SIG-M5 (cell line): ENCODE measurements at places on chromosomes 16 and 17.

- no peak for DNase-seq
Measured at GRCh38 chr17:78736526-78737079, 45.5 kb downstream of the CYTH1 start.

GRCh38 chr17:31593806-31594205 is 202.3 kb downstream of the RAB11FIP4 start:
- no peak for DNase-seq

DNA sequence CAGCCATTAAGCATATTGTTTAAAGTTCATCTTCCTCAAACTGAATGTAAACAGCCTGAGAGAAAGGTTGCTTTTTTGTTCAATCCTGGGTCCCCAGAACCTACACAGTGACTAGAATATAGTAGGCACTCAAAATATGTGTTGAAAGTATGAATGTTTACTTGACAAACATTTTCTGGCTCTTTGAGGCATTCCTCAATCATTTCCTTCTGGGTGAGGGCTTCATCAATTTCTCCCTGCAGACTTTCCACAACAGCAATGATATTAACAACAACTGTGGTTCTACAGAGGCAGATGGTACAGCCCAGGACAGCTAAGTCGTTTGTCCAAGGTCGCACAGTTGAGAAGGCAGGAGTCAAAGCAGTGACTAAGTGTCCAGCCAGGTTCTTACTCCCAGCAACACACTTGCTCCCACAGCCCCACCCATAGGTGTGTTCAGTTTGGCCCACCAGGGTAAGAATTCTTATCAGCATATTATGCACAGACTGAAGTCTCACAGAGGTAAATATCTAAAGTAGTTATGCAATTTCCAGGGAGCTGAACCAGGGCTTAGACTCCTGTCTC is 61.1 kb downstream of the HS3ST3B1 start:
- DNase-seq, result no peak

DNA sequence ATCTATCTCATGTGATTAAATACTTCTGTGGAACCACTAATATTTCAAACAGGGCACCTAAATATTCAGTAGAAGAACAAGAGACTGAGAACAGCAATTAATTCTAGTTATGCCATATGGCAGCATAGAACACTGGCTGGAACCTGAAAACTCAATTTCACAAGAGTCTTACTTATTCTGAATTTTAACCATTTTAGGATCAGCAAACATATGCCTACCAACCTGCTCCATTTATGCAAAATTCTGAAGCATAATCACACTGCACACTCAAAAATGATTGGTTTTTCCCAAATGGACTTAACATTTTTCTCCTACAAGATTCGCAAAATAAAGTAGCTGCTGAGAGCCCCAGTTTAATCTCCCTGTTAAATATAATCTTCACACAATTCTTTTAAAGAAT is 43.2 kb downstream of the SKAP1 start:
- DNase-seq, result no peak

- DNase-seq, result no peak
Measured at GRCh38 chr17:78997881-78998280, 11.7 kb downstream of the CANT1 start.

GRCh38 chr16:12089492-12090150 is 113.1 kb downstream of the SNX29 start:
- no peak for DNase-seq

GRCh38 chr17:39393736-39394135 is 7.7 kb downstream of the FBXL20 start:
- DNase-seq, result no peak

- no peak for DNase-seq
Measured at GRCh38 chr17:75820094-75821080, 23.8 kb downstream of the UNC13D start.

GRCh38 chr17:81193470-81194224 is 27.6 kb upstream of the AATK start:
- DNase-seq, result no peak

DNA sequence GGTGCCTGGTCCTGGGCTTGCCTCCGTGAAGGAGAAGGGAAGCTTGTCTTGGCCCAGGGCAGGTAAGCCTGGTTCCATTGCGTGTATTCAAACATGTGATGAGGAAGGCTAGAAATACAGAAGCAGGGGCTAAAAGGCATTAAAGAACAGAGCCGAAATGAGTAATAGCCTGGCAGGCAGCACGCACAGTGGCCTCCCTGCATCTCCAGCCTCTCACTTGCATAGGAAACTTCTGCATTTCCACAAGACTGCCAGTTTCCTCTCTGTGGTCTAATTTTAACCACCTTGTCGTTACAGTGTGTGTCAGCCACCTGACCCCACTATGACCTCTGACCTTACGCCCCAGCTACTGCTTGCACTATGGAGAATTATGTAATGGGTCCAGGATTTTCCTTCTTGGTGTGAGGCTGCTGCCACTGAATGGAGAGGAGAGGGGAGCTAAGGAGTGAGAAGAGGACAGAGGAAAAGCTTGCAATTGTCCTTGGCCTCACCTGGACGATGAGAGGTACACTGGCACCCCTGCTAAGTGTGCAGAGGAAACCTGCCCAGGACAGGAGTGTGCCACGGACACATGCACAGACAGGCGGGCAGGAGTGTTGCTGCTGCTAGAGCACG is 32.8 kb downstream of the HIC1 start:
- peak; percentile 85 for DNase-seq

GRCh38 chr16:3497771-3498170 is 2.5 kb upstream of the C16orf90 start:
- no peak for DNase-seq

GRCh38 chr17:17191346-17191792 is 14.8 kb downstream of the PLD6 start:
- no peak for DNase-seq

DNA sequence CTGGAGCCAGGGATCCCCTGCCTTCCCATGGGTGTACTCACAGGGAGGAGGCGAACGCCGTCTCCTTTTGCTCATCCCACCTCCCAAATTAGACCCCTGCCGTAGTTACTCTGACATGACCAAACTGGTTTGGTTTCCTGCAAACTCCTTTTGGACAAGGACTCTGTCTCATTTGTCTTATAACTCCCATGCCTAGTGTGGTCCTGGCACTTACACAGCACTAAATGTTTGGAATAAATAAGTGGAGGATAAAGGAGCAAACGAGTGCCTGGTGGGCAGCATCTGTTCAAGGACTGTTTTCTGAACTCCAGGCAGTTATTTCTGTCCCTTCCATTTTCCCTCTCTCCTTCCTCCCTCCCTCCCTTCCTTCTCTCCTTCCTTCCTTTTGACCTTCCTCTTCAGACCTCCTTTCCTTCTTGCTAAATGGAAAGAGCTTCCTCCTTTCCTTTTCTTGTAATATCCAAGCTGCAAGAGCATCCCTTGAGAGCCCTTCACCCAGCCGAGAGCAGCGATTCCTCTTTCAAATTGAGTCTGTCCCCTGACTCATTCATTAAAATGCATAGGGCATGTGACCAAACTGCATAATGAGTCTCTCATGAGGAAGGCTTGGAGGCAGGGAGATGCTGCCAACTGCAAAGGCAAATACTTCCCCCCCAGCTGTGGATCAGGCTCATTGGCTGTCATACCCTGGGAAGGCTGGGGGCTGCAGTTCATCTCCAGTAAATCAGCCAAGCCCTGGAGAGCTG is 36.8 kb downstream of the CHD9 start:
- no peak for DNase-seq

DNA sequence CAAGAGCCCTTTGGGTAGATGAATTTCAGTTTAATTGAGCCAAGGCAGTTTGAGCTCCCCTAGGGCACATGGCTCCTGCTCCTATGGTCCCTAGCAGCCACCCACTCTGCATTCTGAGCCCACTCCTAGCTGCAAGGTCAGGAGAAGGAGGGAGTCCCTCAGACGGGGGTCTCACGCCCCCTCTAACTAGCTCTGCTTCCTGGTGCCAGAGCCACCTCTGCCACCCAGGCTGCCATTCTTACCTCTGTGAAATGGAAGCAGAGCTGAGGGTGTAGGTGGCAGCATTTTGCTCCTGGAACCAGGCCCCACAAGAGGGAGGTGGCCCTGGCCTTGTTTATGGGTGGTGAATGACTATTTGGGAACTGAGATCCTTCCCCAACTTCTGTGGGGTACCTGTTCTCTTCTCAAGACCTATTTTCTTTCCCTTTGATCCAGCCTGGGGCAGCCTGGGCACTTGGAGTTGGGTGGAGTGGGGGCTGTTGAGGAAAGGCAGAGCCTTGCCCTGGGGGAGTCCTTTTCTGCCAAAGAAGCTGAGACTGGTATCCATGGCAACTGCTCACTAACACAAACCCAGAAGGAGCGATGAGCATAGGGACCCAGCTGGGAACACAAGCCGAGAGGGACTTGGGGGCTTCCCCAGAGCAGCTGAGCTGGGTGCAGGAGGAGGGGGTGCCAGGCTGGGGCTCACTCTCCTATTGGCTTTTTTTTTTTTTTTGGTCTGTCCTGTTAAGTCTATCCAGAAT is 4.8 kb downstream of the SPNS2 start:
- DNase-seq, result no peak

DNA sequence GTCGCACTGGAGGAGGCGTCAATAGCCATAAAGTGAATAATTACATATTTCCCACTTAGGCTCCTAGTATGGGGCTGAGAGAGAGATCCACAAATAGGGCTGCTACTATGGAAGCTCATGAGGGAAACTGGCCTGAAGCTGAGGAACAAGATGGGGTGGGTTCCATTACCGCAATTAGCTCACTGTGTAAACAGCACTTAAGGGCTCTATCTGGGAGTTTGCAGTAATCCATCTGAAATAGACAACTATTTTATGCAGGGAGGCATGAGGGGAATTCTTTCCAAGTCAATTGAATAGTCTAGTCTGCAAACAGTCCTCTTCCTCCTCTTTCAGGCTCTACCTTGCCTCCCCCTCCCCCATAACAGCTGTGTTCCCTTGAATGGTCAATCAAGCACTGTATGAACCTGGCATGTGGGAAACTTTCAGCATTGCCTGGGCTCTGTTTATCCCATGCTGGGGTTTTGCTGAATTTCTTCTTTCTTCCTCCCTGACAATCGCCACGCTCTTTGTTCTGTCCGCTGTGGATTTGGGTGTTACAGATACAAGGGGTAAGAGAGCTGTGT is 56.1 kb upstream of the MAF start:
- no peak for DNase-seq

GRCh38 chr16:63745456-63745855 is 1376.4 kb downstream of the CDH11 start:
- DNase-seq, result no peak

- DNase-seq, result no peak
Measured at GRCh38 chr17:12815642-12816141, 26.4 kb downstream of the ARHGAP44 start.

- DNase-seq, result peak; percentile 70
Measured at GRCh38 chr17:78186692-78187595, at the start of the genes AFMID and TK1. AFMID (plus strand) TSS chr17:78187362; CDS start chr17:78187371, 9 bp downstream. TK1 (minus strand) TSS chr17:78187052; CDS start chr17:78186994, 58 bp downstream.

GRCh38 chr16:67104061-67104460 is 5.7 kb upstream of the PHAF1 start:
- DNase-seq, result no peak

GRCh38 chr16:14148569-14148968 is 77.5 kb downstream of the MRTFB start:
- no peak for DNase-seq

- no peak for DNase-seq
Measured at GRCh38 chr17:3766779-3767178, 34.2 kb downstream of the ITGAE start.

DNA sequence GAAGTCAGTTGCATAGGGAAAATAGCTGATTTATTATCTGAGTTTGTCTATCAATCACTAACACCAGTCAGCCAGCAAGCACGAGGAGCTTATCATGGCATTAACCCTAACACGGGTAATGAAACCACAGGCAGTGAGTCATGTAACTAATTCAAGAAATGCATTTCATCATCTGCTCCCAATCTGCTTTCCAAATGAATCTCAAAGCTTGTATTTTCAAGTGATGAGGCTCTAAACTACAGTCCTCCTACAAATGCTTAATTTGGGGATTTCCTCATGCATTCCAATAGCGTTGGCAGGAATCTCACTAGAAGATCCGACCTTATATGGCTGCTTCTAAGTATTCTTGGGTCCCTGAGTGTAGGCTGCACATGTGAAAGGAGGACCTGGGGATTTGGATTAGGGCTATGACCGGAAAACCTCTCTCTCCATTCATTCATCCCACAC is 118.4 kb upstream of the HSBP1 start:
- DNase-seq, result no peak

- DNase-seq, result no peak
Measured at GRCh38 chr17:78132084-78132676, 1.6 kb downstream of the TMC8 start.

DNA sequence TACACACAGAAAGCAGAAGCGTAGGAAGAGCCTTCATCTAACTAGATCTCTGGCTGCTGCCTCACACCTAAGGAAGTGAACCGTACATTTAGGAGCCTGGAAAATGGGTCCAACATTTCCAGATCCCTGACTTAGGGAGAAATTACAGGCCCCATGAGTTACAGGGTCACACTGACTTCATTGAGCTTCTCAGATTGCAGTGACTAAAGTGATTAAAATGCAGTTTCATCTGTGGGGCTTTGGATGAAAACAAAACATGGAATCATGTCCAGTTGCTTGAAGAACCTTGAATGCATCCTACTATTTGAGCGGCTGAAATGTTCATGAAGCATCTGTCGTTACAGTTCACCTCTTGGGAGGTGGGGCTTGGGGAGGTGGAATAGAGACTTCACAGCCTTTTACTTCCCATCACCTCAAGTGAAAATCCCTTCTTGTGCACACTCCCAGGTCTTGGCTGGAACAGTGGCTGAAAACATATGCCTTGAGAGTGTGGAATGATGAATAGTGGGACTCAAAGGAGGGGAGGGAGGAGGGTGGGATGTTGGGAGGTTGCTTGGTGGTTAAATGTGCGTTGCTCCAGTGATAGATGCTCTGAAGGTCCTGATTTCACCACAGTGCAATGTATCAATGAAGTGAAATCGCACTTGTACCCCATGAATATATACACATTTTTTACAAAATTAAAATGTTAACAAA is 19.7 kb downstream of the TEKT3 start:
- DNase-seq, result no peak

GRCh38 chr17:71846561-71847110 is 274.2 kb upstream of the SOX9 start:
- no peak for DNase-seq

DNA sequence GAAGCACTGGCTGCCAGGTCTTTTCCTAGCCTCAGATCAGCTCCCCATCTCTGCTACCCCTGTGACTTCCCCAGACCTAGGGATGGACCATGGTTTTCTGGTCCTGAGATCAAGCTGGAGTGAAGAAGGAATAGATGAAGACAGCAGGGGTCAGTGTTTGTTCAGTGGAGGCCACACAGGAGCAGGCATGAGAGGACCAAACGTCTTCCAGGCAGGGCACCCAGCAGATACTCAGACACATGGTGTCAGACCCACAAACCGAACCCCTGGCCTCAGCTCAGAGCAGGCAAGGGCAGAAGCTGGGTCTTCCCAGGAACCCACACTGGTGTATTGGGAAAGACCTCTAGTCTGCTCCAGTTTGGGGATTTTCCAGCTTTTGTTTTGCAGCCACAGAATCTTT is 189.7 kb downstream of the IRX5 start:
- no peak for DNase-seq
